ENCODE measurements at places on chromosomes 13 and 19.

- no peak for DNase-seq
Observed at GRCh38 chr19:1289686-1290025, 4.0 kb downstream of the EFNA2 start.

DNA sequence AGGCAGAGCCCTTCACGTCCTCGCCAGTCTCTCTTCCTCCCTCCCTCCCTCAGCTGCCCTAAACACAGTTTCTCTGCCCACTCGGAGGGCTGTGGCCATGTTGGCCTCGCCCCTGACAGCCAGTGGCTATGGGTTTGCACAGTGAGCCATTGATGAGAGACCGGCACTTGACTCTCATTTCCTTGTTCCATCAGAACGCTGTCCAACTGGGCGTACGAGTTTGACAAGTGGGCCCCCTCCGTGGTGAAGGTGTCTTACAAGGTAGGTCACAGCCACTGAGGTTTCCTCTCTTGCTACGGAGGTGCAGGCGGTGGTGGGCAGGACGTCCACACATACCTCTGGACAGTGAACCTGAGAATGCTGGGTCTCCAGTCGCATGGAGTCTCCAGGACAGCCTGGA is 57.9 kb downstream of the SMARCA4 start:
- no peak for DNase-seq

DNA sequence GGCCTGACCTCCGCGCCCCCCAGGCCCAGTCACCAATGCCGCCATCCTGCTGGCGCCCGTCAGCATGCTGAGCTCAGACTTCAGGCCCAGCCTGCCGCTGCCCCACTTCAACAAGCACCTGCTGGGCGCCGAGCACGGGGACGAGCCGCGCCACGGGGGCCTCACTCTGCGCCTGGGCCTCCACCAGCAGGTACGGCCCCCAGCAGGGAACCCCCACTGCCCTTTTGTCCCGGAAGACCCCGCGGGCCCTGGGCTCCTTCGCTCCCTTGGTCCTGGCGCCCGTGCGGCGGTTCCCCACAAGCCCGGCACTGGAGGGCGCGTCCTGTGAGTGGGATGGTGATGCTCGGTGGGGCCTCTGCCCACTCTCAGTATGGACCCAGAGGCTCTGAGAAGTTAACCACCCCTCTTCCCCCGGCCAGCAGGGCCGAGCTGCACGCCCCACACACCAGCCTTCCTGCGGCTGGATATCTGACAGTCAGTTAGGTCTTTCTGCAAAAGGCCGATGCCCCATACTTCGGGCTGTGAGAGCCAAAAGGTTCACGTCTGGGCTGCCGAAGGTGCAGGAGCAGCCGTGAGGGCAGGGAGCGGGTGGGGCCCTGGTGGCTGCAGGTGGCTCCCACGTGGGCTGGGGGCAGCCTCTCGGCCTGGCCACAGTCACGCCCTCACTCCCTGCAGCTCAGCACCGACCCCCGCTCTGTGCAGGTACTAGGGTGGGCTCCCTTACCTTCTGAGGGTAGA is 8.0 kb downstream of the WDR18 start:
- no peak for DNase-seq

DNA sequence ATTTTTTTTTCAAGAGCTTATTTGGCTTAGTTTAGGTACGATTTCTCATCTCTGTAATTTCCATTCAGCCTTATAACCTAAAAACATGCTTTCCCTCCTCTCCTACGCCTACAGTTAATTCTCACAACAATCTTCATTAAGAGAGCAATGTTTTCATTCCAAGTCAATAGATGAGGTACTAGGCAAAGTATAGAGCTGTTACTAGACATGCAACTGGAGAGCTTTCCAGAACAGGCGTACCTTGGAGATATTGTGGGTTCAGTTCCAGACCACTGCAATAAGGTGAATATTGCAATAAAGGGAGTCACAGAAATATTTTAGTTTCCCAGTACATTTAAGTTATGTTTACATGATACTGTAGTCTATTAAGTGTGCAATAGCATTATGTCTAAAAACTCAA is 34.8 kb downstream of the TGDS start:
- no peak for DNase-seq

DNA sequence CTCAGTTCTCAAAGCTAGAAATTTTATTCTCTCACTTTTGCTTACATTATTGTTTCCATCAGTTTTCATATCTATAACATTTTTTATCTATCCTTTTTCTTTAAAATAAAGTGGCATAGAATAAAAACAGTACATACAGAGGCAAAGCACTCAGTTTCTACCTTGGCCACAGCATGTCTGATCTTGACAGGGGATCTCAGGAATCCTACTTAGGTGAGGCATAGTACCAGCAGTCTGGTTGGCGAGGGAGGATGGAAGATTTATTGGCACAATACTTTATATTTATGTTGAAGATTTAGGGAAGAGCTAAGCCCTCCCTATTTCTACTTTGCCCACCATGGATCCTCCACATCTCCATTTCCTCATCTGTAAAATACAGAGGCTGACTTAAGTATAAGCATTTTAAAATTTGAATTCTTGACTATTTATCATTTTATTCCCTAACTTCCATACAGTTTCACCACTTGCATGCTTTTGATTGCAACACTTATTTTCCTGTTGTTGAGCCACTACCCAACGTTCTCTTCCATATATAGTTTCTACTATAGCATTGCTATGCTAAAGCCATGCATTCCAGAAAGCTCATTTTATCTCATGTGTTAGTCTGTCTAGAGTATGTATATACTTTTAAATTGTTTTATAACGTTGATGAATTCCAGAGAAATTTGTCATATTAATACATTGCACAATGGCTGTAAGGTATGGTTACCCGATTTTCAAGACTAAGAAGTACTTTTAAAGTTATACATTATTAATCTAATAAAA is 506.7 kb downstream of the KCTD12 start:
- no peak for DNase-seq

- DNase-seq = peak; percentile 60
Observed at GRCh38 chr19:45428384-45429231, 4.9 kb upstream of the ERCC1 start.

- no peak for DNase-seq
Observed at GRCh38 chr13:110308656-110309359, 1.7 kb downstream of the COL4A2 start.

GRCh38 chr13:112714376-112715174 is 24.7 kb downstream of the ATP11A start:
- no peak for DNase-seq

DNA sequence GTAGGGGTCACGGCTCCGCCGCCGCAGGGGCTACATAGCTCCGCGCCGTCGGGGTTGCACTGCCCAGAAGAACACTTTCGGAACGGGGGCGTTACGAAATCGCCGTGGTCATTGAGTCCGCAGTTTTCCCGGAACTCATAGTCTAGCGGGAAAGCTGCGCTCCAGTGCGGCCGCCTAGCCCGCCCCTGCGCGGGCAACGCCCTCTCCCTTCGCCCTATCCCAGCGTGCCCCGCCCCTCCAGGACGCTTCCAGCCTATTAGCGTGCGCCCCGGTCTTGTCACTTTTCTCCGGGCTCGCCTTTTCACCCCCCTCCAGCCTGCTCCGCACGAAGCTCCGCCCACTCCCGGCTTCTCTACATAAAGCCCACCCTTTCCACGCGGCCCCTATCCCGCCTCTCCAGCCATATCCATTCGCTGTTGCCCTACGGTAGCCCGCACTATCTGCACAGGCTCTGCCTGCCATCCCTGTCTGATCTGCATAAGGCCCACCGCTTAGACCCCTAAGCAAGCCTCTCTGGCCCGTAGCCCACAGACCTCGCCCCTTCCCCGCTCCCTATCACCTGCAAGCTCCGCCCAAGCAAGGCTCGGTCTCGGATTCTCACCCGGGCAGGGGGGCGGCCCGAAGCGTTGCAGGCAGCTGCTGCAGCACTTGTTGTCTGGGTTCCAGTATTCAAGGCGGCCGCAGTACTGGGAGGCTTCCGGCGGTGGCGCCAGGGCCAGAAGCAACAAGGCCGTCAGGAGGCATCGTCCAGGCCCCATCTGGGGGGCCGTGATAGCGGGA is 1.6 kb downstream of the IGFLR1 start:
- DNase-seq = peak; percentile 99

GRCh38 chr19:35710784-35711723 is 6.7 kb downstream of the ZBTB32 start:
- DNase-seq = no peak

- no peak for DNase-seq
Observed at GRCh38 chr13:97335488-97336134, 98.4 kb upstream of the RAP2A start.

DNA sequence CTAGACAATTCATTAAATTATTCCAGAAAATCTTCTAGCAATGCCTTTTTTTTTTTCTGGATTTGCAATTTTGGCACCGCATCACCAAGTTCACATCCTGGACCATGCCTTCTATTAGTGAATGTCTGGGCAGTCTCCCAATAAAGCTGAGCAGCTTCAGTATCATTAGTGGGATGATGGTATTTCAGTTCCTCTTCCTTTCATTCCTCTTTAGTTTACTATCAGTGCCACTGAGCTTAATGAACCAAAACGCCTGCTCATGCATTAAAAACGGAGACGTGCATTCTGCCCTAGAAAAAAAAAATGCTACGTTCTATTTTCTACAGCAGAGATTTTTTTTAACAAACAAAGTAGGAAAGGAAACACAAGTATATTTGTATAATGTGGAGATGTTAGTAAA is 343.0 kb downstream of the PCDH9 start:
- peak; percentile 79 for DNase-seq

GRCh38 chr19:5563935-5564612 is 3.7 kb downstream of the TINCR start:
- no peak for DNase-seq

DNA sequence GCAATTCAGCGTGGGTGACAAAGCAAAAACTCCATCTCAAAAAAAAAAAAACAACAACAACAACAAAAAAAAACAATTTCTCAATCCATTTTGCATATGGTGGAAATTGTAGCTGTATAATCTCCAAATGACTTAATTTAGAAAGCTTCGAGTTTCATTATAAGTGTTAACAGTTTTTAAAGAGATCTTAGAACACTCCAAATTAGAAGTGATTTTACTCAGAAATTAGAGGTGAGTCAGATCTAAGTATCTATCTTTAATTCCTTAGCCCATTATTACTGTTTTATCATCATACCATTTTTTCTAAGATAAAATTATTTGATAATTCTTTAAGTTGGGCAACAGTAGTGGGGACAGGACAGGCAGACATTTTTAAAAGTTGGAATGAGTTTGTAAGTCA is 60.5 kb downstream of the ZMYM2 start:
- no peak for DNase-seq

GRCh38 chr19:3132971-3133792 is 2.7 kb upstream of the GNA15 start:
- peak; percentile 48 for DNase-seq

- DNase-seq = no peak
Observed at GRCh38 chr13:46675016-46675415, 121.9 kb downstream of the ESD start.

DNA sequence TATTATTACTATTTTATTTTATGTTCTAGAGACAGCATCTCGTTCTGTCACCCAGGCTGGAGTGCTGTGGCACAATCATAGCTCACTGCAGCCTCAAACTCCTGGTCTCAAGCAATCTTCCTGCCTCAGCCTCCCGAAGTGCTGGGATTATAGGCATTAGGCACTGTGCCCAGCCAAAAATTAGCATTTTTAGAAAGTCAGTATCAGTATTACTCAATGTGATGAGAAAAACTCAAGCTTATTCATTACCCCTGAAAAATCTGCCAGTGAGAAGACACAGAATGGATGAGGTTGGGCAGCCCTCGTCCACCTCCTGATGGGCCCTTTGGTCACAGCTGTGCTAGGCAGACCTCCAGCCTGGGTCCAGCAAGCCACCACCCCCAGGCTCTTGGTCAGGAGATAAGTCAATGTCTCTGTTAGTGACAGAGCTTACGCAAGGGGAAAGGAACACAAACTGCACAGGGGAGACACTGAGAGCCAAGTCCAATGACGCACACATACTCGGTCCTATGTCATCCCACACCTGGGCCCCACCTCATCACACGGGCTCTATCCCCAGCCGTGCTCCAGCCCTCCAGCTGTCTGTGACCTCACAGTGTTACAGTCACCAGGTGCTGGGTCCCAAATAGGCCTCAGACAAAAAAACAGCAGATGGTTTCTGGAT is 19.8 kb downstream of the PEPD start:
- DNase-seq = no peak

DNA sequence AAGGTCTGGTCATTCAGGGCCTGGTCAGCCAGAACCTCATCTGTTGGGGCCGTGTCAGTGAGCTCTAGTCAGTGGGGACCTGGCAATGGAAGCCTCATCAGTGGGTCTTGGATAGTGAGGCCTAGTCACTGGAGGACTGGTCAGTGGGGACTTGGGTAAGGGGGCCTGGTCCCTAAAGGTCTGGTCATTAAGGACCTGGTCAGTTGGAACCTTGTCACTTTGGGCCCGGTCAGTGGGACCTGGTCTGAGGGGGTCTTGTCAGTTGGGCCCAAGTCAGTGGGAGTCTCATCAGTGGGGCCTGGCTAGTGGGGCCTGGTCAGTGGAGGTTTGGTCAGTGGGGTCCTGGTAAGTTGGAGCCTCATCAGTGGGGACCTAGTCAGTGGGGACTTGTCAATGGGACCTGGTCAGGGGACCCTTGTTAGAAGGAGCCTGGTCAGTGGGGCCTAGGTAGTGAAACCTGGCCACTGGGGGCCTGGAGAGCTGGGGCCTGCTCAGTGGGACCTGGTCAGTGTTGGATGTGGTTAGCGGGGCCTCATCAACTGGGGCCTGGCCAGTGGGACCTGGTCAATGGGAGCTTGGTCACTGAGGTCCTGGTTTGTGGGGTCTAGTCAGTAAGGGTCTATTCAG is 43.7 kb upstream of the TPM4 start:
- DNase-seq = no peak

DNA sequence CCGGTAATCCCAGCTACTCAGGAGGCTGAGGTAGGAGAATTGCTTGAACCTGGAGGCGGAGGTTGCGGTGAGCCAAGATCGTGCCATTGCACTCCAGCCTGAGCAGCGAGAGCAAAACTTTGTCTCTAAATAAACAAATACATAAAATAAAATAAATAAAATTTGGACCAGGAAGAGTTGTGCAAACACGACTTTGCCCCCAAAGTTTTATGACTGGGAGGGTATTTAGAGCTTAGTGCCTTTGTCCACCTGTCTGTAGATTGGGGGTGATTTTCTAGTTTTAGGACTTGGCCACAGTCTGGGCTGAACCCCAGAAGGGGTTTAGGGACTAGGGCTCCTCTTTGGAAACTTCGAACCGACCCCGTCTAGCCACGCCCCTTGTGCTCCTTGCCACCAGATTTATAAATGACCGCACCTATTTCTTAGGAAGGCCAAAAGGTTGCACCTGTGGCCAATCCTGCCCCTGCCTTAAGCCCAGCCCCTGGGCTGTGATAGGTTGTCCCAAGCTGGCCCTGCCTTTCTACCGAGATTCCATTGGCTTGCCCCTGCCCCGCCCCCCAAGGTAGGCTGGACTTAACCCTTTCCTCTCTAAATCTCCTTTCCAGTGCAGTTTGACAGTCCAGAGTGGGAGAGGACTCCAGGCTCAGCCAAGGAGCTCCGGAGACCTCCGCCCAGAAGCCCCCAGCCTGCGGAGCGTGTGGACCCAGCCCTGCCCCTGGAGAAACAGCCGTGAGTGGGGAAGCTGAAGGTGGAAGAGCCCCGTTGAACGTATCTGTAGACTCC is 5.3 kb downstream of the SHD start:
- peak; percentile 37 for DNase-seq

GRCh38 chr13:113491418-113491883 is 940 bp upstream of the DCUN1D2 start:
- peak; percentile 62 for DNase-seq

All from eye (tissue), 1 donor.